ENCODE measurements at places on chromosomes 13 and 19.
A peak's percentile ranks its signal among the peaks of the same experiment; 100 is the strongest.

- no peak overlapping the region for H3K27ac ChIP-seq
- no peaks in the 10 kb centered on the region for H3K27me3 ChIP-seq
- no peaks in the 10 kb centered on the region for H3K36me3 ChIP-seq
- H3K4me1 ChIP-seq = no peaks in the 10 kb centered on the region
- no peak overlapping the region for H3K4me3 ChIP-seq
Measured at GRCh38 chr13:100440751-100441425, 147.7 kb downstream of the GGACT start.

GRCh38 chr13:24618011-24618955, 61.9 kb upstream of the ATP12A start:
- peak; percentile 80 for DNase-seq
- H3K27me3 ChIP-seq = no peaks in the 10 kb centered on the region
- peak overlapping the region; percentile 25 for H3K27ac ChIP-seq
- H3K4me1 ChIP-seq = peaks cover 21% of the 10 kb centered on the region

GRCh38 chr13:98878486-98879126, 99.3 kb downstream of the DOCK9 start:
- no peaks in the 10 kb centered on the region for H3K27me3 ChIP-seq
- no peak overlapping the region for H3K27ac ChIP-seq
- no peak for DNase-seq
- H3K4me1 ChIP-seq = peaks cover 11% of the 10 kb centered on the region
- H3K36me3 ChIP-seq = peaks cover 72% of the 10 kb centered on the region

DNA sequence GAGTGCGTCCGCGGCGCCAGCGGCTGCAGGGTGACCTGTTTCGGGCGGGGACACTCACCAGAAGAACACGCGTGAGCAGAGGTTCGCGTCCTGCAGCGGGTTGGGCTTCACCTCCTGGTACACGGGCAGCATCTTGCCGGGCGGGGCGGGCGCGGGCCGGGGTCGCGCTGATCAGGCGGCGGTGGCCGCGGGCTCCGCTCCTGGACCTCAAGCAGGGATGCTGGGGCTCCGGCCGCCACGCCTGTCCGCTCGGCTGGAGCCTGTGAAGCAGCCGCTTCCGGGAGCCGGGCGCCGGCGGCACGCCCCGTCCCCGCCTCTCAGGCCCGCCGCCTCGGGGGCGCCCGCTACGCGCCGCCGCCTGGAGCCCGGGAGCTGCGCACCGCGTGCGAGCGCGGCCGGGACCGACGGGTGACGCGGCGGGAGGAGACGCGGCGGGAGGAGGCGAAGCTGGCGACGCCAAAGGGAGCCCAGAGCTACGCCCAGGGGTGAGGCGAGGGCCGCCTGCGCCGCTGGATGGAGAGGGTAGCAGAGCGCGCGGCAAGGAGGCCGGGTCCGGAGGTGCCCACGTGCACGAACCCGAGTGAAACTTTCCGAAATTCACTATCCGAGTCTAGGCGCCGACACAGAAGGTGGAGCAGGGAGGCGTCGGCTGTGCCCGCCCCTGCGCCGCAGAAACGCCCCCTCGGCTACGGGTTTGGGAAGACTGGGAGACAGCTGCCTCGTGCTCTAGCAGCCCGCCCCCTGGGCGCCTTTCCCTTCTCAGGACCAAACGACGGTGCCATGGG, at the start of gene ABCC4:
TSS of gene ABCC4 (minus strand) at position 269 of the 785 bp plus-strand sequence. CDS start at position 132, 137 bp downstream.
- DNase-seq = peak; percentile 50
- no peaks in the 10 kb centered on the region for H3K27me3 ChIP-seq
- peaks cover 14% of the 10 kb centered on the region for H3K4me1 ChIP-seq
- H3K36me3 ChIP-seq = no peaks in the 10 kb centered on the region
- H3K27ac ChIP-seq = peak within 1 kb of the TSS; percentile 43

- H3K36me3 ChIP-seq = no peaks in the 10 kb centered on the region
- H3K4me3 ChIP-seq = peak overlapping the region; percentile 38
- H3K27me3 ChIP-seq = no peaks in the 10 kb centered on the region
Measured at GRCh38 chr19:7658219-7658686, 10.6 kb upstream of the RETN start.

DNA sequence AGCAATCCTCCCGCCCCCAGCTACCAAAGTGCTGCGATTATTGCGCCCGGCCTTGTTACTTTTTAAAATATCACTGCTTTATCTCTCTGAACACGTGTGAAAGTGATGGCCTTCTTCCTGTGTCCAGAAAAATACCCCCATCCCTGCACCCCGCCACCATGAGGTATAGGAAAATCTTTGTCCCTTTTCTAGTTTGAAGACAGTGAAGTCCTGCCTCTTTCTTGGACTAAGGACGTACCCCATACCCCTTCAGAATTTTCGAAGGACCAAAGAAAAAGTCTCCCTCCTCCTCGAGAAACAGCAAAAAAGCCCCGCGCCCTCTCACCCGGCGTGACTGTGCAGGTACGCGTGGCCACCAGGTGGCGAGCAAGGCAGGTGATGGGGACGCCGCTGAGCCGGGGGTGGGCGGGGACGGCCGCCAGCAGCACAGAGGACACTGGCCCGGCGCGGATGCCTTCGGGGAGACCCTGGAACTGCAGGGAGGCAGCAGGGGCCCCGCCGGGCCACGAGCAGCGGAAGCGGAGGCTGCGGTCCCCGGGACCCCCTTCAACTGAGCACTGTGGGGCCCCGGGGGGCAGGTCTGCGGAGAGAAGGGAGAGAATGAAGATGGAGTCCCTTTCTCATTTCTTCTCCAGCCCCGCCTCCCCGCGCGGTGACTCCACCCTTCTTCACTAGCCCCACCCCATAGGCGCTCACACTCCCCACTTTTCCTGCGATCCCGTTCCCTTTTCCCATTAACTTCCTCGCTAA, 3.2 kb downstream of the VSIG10L start:
- peak overlapping the region; percentile 77 for H3K4me3 ChIP-seq
- H3K27ac ChIP-seq = no peak overlapping the region

DNA sequence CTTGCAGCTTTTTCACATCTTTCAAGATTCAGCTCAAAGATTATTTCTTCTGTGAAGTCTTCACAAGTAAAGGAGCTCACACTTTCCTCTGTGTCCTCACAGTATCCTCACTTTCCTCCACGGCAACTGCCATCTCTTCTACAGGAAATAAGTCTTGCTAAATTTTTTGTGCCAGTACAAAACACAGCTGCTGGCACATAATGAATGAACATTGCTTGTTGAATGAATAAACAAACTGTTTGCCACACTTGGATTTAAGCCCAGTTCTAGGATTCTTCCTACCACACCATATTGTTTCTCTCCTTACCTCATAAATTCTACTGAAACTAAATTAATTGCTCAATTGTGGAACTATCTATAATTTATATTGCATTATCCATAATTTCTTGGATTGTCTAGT, 59.5 kb downstream of the RAP2A start:
- no peak for DNase-seq
- no peak overlapping the region for H3K4me3 ChIP-seq
- H3K4me1 ChIP-seq = no peaks in the 10 kb centered on the region
- H3K27me3 ChIP-seq = no peaks in the 10 kb centered on the region

GRCh38 chr19:42098781-42099180, 22.8 kb downstream of the ZNF574 start:
- H3K4me1 ChIP-seq = no peaks in the 10 kb centered on the region
- no peak overlapping the region for H3K27ac ChIP-seq
- no peak for DNase-seq

GRCh38 chr13:21932578-21932977, 261.7 kb downstream of the FGF9 start:
- no peak overlapping the region for H3K27ac ChIP-seq
- DNase-seq = no peak
- H3K36me3 ChIP-seq = no peaks in the 10 kb centered on the region
- no peak overlapping the region for H3K4me3 ChIP-seq
- H3K27me3 ChIP-seq = no peaks in the 10 kb centered on the region

DNA sequence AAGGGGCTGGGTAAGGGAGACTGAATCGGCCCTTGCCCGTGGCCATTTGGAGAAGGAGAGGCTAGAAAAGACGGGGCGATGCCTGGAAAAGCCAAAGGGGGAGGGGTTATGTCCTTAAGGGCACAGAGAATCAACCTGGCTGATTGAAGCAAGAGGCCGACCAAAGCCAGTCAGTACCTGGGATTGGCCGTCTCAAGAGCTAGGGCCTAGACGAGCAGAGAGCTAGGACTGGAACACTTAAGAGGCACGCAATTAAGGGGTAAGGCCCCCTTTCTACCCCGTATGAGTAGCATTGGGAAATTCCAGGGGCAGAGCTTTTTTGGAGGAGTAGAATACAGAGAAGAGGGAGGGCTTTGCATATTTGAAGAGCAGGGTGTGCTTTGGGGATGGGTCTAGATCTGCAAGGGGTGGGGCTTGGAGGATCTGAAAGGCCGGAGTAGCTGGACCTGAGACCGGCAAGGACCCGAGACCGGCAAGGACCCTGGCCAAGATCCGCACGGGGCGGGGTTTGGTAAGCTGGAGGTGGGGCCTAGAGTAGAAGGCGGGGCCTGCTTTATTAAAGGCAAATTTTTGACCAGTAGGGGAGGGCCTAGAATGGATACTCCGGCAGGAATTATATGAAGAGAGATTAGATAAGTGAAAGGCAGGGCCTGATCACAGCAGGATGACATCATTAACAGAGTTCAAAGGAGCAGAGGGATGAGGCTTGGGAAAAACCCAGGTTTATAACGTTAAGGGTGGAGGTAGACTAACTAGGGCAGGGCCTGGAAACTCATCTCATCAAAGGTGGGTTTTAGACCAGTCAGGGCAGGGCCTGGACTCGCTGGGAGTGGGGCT, 10.7 kb upstream of the CACNG6 start:
- DNase-seq = no peak
- no peak overlapping the region for H3K27ac ChIP-seq
- peaks cover 39% of the 10 kb centered on the region for H3K27me3 ChIP-seq
- no peak overlapping the region for H3K4me3 ChIP-seq
- no peaks in the 10 kb centered on the region for H3K36me3 ChIP-seq

- H3K36me3 ChIP-seq = no peaks in the 10 kb centered on the region
- no peak for DNase-seq
- no peak overlapping the region for H3K4me3 ChIP-seq
- no peaks in the 10 kb centered on the region for H3K27me3 ChIP-seq
- no peak overlapping the region for H3K27ac ChIP-seq
- no peaks in the 10 kb centered on the region for H3K4me1 ChIP-seq
Measured at GRCh38 chr19:33462112-33462791, 59.3 kb downstream of the PEPD start.

DNA sequence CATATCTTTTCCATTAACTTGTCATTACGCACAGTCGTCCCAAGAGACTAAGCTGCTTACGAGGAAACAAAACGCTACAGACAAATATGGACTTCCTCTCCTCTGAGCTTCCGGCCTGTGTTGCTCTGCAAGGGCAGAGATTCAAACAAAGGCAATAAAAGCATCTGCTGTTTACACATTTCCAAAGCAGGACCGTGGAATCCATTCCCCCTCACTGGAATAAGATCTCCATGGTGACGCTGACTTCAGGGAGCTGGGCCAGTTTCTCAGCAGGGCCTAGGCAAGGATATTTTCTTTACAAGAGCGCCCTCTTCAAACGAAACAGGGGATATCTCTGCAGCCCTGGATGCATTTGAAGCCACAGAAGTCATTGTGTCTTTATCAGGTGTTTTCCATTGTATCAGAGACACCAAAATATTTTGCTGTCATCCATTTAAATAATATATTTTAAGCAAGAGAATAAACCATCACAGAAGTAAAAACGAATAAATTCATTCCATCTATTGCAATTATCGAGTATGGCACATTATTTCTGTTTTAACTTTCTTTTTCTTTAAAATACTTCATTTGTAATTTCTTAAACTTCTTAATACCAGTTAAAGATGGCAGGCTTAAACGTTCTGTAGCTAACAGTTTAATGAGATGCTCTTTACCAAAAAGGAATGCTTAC, 177.5 kb downstream of the DCLK1 start:
- no peak for DNase-seq
- no peaks in the 10 kb centered on the region for H3K4me1 ChIP-seq
- H3K4me3 ChIP-seq = no peak overlapping the region
- no peaks in the 10 kb centered on the region for H3K27me3 ChIP-seq
- H3K36me3 ChIP-seq = no peaks in the 10 kb centered on the region

DNA sequence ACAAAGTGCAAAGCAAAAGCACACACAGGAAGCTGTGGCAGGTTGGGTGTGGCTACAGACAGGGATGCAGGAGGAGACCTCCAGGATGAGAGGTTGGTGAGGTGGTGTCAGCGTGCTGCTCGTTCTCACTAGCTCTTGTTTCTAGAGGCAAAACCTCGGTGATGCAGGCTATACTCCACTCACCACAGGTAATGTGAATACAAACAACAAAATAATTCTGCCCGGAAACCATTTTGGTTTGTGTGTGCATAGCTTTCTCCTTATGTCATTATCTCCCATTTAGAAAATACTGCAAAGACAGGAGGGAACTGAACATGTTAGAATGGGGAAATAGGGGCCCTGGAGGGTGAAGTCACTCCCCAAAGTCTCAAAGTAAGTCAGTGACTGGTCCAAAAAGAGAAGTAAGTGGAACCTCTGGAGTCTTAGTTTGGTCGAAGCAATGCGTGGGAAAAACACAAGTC, 9.4 kb downstream of the LCP1 start:
- H3K27me3 ChIP-seq = no peaks in the 10 kb centered on the region
- H3K36me3 ChIP-seq = peaks cover 3% of the 10 kb centered on the region
- DNase-seq = peak; percentile 82

DNA sequence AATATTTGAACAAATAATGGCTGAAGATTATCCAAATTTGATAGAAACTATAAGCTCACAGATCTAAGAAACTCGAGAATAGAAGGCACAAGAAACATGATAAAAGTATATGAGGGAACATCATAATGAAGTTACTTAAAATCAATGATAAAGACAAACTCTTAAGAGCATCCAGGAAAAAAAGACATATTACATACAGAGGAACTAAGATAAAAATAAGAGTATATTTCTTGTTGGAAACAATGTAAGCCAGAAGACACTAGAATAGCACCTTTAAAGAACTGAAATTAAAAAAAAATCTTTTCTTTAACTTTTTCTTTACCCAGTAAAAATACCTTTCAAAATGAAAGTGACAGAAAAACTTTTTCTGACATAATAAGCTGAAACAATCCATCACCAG, 356.4 kb downstream of the DNAJC15 start:
- DNase-seq = no peak
- no peak overlapping the region for H3K27ac ChIP-seq
- no peaks in the 10 kb centered on the region for H3K36me3 ChIP-seq
- no peak overlapping the region for H3K4me3 ChIP-seq

DNA sequence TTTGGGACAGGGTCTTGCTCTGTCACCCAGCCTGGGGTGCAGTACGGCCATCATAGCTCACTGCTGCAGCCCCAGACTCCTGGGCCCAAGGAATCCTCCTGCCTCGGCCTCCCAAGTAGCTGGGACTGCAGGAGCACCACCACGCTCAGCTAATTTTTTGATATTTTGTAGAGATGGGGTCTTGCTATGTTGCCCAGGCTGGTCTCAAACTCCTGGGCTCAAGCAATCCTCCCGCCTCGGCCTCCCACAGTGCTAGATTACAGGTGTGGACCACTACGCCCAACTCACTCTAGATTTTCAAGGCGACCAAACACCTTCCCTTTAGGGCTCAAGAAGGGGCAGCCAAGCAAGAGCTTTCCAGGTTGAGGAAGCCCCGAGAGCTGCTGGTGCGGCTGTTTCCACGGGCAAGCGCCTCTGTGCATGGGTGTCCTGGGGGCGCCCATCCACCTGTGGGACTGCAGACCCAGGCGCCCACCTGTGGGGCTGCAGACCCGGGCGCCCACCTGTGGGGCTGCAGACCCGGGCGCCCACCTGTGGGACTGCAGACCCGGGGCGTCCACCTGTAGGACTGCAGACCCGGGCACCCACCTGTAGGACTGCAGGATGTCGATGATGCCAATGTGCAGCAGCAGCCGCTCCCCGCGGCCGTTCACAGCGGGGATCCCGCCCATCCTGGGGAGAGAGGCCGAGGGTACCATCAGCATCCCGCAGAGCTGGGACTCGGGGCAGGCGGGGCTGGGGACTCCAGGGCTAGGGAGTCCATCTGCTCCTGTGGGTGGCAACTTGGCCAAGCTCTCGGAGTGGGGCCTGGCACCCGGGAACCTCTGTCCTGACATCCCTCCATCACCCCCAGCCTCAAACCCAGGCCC, 21.7 kb upstream of the CACTIN start:
- no peaks in the 10 kb centered on the region for H3K27me3 ChIP-seq
- H3K4me3 ChIP-seq = no peak overlapping the region
- H3K36me3 ChIP-seq = no peaks in the 10 kb centered on the region
- DNase-seq = no peak
